ENCODE measurements at places on chromosomes 13 and 19.

GRCh38 chr19:13860679-13861391 lies 16.1 kb upstream of the NANOS3 start:
- no peak for DNase-seq

- peak; percentile 53 for DNase-seq
Observed at GRCh38 chr13:29771247-29771646, 79.2 kb downstream of the UBL3 start.

DNA sequence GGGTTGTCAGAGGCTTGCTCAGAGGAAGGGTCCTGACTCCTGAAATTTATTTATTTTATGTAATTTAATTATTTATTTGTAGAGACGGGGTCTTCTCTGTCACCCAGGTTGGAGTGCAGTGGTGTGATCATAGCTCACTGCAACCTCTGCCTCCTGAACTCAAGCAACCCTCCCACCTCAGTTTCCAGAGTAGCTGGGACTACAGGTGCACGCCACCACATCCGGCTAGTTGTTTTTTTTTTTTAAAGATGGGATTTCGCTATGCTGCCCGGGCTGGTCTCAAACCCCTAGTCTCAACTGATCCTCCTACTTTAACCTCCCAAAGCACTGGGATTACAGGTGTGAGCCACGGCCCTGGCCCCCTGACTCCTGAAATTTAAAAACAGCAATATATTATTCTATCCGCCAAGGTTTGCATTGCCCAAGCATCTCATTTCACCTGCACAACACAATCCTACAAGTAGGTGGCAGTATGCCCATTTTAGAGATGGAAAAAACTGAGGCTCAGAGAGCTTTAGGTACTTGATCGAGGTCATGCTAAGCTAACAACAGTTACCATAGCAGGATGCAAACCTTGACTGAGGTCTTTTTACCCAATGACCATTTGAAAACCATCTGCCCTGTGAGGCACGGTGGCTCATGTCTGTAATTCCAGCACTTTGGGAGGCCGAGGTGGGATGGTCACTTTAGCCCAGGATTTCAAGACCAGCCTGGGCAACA lies 18.1 kb downstream of the ARHGEF18 start:
- peak; percentile 59 for DNase-seq

DNA sequence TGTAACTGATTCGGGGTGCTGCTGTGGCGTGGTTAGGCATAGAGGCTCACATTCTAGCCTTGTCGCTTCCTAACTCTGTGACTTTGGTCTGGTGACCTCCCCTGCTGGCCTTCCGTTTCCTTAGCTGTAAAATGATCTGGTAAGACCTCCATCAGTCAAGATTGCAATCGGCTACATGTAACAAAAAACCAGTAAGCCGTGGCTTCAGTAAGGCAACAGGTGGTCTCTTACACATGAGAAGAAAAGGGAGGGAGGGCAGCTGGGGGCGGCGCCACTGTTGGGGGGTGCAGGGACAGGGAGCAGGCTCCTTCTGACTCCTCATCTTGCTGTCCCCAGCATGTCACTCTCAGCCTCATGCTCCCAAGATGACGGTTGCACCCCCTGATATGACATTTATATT lies 148.0 kb downstream of the SIPA1L3 start:
- DNase-seq: no peak

- peak; percentile 91 for DNase-seq
Observed at GRCh38 chr13:40476175-40476958, 190.1 kb downstream of the FOXO1 start.

- peak; percentile 4 for DNase-seq
Observed at GRCh38 chr19:47994209-47994802, at the start of gene ELSPBP1. TSS of gene ELSPBP1 (plus strand) at chr19:47994632. CDS start at chr19:48008668, 14,036 bp downstream.
